ENCODE measurements at places on chromosomes 5 and 9.

DNA sequence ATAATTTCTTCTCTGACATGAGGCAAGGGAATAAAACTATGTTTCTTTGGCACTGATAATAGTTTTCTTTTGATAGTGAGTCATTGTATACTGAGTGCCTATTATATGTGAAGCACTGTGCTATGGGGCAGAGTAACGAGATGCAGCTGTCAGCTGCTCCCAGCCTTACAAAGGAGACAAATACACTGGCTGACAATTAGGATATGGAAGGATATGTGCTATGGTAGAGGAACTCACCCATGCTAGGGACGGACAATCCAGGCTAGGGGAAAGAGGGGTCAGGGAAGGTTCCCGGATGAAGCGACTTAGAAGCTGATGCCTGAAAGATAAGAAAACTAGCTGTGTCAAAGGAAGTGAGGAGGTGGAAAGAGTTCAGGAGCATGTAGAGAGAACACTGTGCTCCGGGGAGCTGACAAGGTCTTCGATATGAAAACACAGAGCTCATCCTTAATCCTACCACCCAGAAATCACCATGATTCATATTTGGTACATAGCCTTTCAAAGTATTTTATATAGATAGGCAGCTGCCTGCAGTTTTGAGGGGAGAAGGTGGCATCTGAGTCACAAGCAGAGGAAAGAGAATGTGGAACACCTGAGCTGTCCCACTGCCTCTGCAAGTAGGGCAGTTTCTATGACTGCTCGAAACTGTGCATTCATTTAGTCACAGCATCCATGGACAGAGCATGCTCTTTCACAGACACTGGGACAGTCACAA lies 12.1 kb downstream of the BSPRY start:
- no peaks in the 10 kb centered on the region for H3K36me3 ChIP-seq
- peaks cover 2% of the 10 kb centered on the region for H3K27me3 ChIP-seq
- no peak for DNase-seq
- H3K4me1 ChIP-seq: peaks cover 10% of the 10 kb centered on the region
- no peak overlapping the region for H3K27ac ChIP-seq

GRCh38 chr5:167899490-167900070 lies 391.9 kb upstream of the WWC1 start:
- no peak overlapping the region for H3K27ac ChIP-seq
- H3K36me3 ChIP-seq: no peaks in the 10 kb centered on the region
- H3K4me3 ChIP-seq: no peak overlapping the region
- peaks cover 9% of the 10 kb centered on the region for H3K27me3 ChIP-seq
- no peak for DNase-seq

DNA sequence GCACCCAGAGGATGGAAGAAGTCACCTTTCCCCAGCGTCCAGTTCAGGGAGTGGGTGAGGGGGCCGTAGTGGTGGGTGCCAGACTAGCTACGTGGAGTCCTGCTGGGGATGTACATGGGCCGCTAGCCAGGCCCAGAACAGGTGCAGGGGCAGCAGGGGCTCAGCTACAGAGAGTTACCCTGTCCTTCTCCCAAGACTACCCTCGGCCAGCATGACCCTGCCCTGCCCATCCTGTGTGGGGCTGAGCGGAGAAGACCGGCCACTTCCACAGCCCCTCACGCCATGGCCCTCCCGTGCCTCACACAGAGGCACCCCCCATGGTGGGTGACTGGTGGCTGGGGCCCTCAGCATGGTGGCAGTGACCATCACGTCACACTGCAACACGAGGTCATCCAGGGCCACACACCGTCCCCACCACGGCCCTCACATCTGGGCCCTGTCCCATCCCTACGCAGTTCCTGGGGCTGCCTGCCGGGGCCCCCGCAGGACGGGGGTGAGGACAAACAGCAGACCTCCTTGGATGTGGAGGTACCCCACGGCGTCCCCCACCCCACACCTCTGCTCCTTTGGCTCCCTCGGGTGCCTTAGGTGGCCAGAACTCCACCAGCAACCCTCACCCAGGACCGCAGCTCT lies 977 bp upstream of the DPP7 start:
- peaks cover 22% of the 10 kb centered on the region for H3K36me3 ChIP-seq
- H3K4me3 ChIP-seq: peak overlapping the region; percentile 94
- H3K27ac ChIP-seq: peak overlapping the region; percentile 92
- no peak for DNase-seq

- peaks cover 18% of the 10 kb centered on the region for H3K4me1 ChIP-seq
- no peaks in the 10 kb centered on the region for H3K36me3 ChIP-seq
- DNase-seq: no peak
- peaks cover 21% of the 10 kb centered on the region for H3K27me3 ChIP-seq
- H3K27ac ChIP-seq: no peak overlapping the region
These were observed 35.0 kb downstream of the MYO10 start for GRCh38 chr5:16901021-16901644.

DNA sequence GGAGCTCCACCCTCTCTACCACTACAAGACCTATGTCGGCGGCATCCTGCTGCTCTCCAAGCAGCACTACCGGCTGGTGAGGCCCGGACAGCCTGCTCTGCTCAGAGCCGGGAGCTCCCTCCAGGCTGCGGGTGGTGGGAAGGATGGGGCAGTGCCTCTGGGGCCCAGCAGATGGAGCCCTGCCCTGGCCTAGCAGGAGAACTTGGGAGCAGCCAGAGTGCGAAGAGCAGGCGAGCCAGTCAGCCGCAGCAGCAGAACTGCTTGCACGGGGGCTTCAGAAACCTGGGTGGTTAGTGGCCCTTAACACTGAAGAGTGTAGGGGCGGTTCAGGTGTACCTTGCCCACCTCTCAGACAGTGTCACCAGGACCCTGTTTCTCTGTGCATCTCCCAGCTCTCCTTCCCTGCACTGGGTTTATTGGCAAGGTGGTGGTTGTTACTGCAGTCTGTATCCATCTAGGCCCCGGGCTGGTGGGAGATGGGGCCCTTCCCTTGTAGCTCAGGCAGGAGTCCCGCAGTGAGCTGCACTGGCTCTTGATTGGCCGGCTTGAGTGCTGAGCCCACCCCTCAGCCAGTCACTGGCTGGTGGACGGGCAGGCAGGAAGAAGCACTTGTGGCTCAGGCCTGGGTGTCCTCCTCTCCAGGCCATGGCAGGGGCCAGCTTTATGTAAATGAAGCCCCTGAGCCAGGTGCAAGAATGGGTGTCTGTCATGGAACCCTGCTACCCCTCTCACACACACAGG lies 7.7 kb downstream of the B4GALT7 start:
- H3K4me1 ChIP-seq: peaks cover 11% of the 10 kb centered on the region
- no peak overlapping the region for H3K27ac ChIP-seq
- H3K36me3 ChIP-seq: no peaks in the 10 kb centered on the region
- DNase-seq: peak; percentile 69
- H3K27me3 ChIP-seq: no peaks in the 10 kb centered on the region
- H3K4me3 ChIP-seq: no peak overlapping the region

DNA sequence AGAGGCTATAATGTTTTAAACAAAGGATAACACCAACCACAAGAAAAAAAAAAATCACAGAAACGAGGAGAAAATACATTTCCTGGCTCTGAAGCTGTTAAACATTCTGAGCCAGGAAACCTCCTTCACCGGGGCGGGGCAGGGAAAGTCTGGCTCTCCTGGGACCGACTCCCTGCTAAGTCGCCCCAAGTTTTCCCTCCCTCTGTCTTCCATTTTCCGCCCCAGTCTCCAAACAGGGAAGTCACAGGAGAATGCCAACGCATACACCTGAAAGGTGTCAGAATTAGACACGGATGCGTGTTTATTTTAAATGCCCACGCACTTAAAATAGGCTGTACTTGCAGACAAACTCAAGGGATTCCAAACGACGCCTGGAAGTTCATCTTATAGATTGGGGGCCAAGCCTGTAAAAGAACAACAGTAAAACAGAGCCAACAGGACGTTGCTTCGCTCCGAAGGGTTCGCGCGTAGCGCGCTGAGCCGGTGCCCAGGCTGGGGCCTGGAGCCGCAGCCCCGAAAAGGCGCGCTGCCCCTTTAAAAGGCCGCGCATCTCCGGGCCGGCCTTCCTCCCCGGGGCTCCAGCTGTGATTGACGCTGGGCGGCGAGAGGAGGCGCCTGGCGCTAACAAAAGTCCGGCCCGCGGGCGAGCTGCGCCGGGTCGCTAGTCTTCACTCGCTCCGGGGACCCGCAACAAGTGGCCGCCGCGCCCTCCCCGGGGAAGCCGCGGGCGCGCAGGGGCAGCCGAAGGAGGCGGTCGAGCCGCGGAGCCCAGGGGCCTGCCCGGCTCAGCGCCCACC lies at the start of gene FBXL7:
Gene FBXL7, plus strand, starts transcription at position 653 of the 797 bp plus-strand sequence.
- peak; percentile 85 for DNase-seq
- H3K4me1 ChIP-seq: peaks cover 40% of the 10 kb centered on the region
- H3K27ac ChIP-seq: peak within 1 kb of the TSS; percentile 94
- peaks cover 16% of the 10 kb centered on the region for H3K36me3 ChIP-seq
- no peaks in the 10 kb centered on the region for H3K27me3 ChIP-seq
